ENCODE measurements at places on chromosomes 2 and 18.

- H3K4me3 ChIP-seq, result no peak overlapping the region
- no peak for DNase-seq
Measured at GRCh38 chr2:107091163-107091864, 205.3 kb upstream of the ST6GAL2 start.

DNA sequence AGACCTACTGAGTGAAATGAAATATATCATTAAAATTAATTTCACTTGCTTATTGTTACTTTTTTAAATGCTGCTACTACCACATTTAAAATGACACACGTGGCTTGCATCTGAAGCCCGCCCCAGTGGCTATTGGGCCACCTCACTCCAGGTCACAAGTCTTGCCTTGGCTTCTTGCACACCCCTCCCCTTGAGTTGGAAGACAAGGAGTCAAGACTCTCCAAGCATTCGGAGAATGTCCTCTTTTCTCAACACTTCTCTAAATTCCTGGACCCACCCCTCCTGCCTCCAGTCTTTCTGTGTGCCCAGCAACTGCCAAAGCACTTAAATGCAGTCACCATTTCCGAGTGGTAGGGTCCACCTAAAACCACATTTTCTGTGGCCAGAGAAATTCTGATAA is 73.4 kb downstream of the ZBTB7C start:
- no peaks in the 10 kb centered on the region for H3K27me3 ChIP-seq
- no peak overlapping the region for H3K27ac ChIP-seq
- no peak overlapping the region for H3K4me3 ChIP-seq
- no peaks in the 10 kb centered on the region for H3K4me1 ChIP-seq

- no peaks in the 10 kb centered on the region for H3K36me3 ChIP-seq
- no peak overlapping the region for H3K4me3 ChIP-seq
- DNase-seq, result no peak
Measured at GRCh38 chr2:187003611-187004010, 154.6 kb upstream of the ZSWIM2 start.

DNA sequence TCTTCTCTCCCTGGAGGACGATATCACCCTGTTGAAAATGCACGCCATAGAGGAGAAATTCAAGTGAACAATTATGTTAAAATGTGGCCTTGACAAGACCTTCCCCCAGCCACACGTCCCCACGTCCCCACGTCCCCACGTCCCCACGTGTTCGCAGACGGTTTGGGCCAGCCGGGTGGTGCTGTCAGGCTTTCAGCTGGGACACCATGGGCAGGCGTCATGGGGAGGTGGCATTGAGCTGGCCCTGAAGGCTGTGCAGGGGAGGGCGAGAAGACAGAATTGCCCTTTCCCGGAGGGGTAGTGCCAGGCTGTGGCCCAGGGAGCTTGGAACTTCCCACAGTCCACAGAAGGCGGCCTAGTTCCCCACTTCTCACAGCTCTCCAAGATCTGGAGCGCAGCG is 240.7 kb upstream of the RAB6C start:
- H3K4me1 ChIP-seq, result no peaks in the 10 kb centered on the region
- H3K36me3 ChIP-seq, result no peaks in the 10 kb centered on the region
- H3K27ac ChIP-seq, result no peak overlapping the region
- no peaks in the 10 kb centered on the region for H3K27me3 ChIP-seq
- DNase-seq, result no peak
- no peak overlapping the region for H3K4me3 ChIP-seq

GRCh38 chr2:191713837-191714236 is 35.9 kb downstream of the NABP1 start:
- DNase-seq, result no peak
- H3K27me3 ChIP-seq, result no peaks in the 10 kb centered on the region
- H3K4me3 ChIP-seq, result no peak overlapping the region
- no peaks in the 10 kb centered on the region for H3K4me1 ChIP-seq
- H3K27ac ChIP-seq, result no peak overlapping the region

DNA sequence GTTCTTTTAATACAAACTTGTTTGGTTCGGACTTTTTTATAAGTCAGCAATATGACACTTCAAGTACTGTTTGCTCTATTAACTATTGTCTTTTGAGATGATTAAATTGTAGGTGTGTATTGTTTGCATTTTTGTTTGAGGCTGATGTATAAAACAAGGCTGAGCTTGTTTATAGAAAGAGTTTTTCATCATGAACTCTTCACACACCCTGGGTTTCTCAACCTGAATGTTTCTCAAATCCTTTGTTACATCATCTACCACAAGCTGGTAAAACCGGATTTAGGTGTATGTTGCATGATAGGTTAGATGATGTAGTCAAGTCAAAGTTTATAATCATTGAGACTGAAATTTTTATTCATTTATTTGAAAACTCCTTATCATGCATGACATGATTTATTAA is 335.2 kb upstream of the LRATD1 start:
- DNase-seq, result no peak
- H3K27me3 ChIP-seq, result no peaks in the 10 kb centered on the region
- H3K4me3 ChIP-seq, result no peak overlapping the region
- no peaks in the 10 kb centered on the region for H3K36me3 ChIP-seq
- no peaks in the 10 kb centered on the region for H3K4me1 ChIP-seq

DNA sequence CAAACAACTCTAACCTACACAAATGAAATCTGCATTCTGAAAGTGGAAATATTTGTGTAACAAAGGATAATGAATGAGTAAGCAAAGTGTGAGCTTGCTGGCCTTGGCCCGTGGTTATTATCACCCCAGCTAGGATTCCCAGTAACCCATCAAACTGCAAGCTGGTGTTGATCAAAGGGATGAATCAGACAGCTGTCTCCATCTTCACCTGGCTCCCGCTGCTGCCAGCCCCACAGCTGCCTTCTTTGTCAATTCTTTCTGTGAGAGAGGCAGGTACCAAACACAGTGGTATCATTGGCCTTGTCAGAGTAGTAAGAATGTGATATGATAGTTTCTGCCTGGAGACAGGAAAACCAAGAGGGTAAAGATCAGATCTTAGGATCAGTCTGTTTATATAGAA is 25.2 kb upstream of the RGPD4 start:
- H3K36me3 ChIP-seq, result no peaks in the 10 kb centered on the region
- no peaks in the 10 kb centered on the region for H3K4me1 ChIP-seq

DNA sequence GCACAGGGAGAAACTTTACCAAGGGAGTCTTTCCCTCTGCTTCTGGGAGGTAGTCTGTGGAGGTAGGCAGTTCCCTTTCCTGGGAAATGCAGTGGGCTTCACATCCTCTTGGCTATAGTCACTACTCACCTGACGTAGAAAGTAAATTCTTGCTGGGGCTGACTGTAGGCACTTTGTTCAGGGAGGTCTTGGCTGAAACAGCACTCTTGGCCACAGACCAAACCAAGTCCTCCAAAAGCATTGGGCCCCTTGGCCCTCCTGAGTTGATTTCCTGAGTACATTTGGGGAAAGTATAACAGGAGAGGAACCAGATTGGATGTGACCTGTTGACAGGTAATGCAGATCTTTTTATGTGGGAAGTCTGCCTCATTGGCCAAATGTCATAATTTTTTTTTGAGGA is 108.9 kb downstream of the MGAT5 start:
- H3K27ac ChIP-seq, result no peak overlapping the region
- DNase-seq, result no peak
- no peaks in the 10 kb centered on the region for H3K4me1 ChIP-seq
- no peaks in the 10 kb centered on the region for H3K27me3 ChIP-seq
- no peak overlapping the region for H3K4me3 ChIP-seq

GRCh38 chr2:163735685-163736432 is at the start of gene FIGN:
FIGN (minus strand) TSS chr2:163736008; CDS start chr2:163734927, 1,081 bp downstream.
- H3K36me3 ChIP-seq, result no peaks in the 10 kb centered on the region
- peak within 1 kb of the TSS; percentile 89 for H3K4me3 ChIP-seq
- no peaks in the 10 kb centered on the region for H3K27me3 ChIP-seq
- no peak within 1 kb of the TSS for H3K27ac ChIP-seq

DNA sequence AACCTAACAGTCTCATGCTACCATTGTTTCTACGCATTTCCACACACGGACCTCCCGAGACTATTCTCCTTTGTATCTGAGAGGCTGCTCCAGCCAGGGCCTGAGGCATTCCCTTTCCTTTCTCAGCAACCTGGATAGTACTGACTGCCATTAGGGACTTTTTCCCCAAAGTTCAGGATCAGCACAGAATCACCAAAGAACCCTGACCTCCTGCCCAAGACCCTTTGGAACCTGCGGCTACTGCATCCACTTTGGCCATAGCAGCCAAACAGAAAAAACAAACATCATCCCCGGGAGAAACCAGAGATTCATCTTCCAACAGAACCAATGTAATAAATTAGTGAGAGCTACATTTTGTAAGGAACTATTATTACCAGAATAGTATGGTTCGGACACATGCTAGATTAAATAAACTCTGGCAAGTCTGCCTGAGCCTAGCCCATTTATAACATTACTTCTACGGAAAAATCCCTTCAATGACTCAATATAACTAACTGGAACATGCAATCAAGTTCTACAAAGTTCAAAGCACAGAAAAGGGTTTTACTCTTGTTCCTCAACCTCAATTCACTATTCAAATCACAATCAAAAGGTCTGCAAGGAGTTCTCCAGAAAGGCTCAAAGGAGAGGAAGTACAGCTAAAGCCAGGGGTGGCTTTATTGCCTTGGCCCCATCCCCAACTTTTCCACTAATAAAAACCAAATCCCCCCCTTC is 51.8 kb downstream of the LPIN2 start:
- DNase-seq, result no peak
- no peak overlapping the region for H3K27ac ChIP-seq
- no peaks in the 10 kb centered on the region for H3K27me3 ChIP-seq
- H3K4me1 ChIP-seq, result no peaks in the 10 kb centered on the region
- H3K4me3 ChIP-seq, result no peak overlapping the region

DNA sequence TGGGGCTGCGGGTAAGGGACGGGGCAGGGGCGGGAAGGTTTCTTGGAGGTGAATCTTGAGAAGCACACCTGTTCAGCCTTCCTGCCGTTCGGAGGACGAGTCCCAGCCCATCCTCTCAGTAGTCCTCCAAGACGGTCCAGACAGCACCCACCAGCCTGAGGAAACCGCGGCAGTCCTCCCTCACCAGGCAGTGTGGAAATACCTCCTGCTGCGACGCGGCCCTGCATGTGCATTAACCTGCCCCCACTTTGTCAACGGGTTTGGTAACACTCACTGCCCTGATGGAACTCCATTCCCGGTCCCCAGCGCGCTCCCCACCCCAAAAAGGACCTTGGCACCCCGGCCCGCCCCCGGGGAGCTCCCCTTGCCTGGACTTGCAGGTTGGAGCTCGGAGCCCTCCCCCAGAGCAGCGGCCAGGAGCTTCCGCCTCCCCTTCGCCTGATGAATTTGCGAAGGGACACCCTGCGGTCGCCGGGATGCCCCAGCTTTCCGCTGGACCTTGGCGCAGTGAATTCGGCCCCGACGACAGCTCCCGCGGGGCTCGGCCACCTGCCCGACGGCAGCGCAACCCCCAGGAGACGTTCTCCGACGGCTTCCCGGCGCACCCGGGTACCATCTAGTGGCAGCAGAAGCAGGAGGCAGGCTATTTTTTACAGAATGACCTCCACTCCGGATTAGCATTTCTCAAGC is 31.5 kb downstream of the ACVR1C start:
- H3K27ac ChIP-seq, result no peak overlapping the region
- H3K4me1 ChIP-seq, result 0 out of 2 replicates have a peak, but pooled peaks cover 2% of the 10 kb centered on the region
- H3K4me3 ChIP-seq, result no peak overlapping the region
- no peaks in the 10 kb centered on the region for H3K36me3 ChIP-seq
- DNase-seq, result peak; percentile 31
- H3K27me3 ChIP-seq, result no peaks in the 10 kb centered on the region

- H3K27me3 ChIP-seq, result no peaks in the 10 kb centered on the region
- DNase-seq, result no peak
- peaks cover 7% of the 10 kb centered on the region for H3K4me1 ChIP-seq
Measured at GRCh38 chr18:23232331-23232730, 97.0 kb downstream of the CABLES1 start.

- no peaks in the 10 kb centered on the region for H3K27me3 ChIP-seq
- no peak overlapping the region for H3K27ac ChIP-seq
- H3K4me1 ChIP-seq, result peaks cover 8% of the 10 kb centered on the region
- no peak overlapping the region for H3K4me3 ChIP-seq
- DNase-seq, result no peak
Measured at GRCh38 chr2:234682492-234683228, 185.8 kb upstream of the ARL4C start.

- DNase-seq, result no peak
- H3K4me1 ChIP-seq, result no peaks in the 10 kb centered on the region
- no peak overlapping the region for H3K4me3 ChIP-seq
- no peak overlapping the region for H3K27ac ChIP-seq
- no peaks in the 10 kb centered on the region for H3K36me3 ChIP-seq
Measured at GRCh38 chr18:54822872-54823845, 5.1 kb upstream of the RAB27B start.

DNA sequence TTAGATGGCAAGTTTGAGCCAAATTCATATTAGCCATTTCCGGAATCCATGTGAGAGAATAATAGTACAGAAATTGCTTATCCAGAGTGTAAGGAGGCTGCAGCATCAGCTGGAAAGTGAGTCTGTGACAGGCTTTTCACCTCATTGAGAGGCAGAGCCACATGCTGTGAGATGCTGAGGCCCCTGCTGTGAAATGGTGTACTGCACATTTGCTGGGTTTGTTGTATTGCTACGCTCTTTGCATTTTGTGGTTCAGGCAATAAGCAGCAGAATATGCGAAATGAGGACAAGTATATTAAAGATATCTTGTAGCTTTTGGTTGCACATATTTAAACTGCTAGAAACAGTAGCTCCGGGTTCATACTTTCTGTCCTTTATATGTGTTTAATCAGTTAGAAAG is 37.0 kb downstream of the NABP1 start:
- no peak overlapping the region for H3K27ac ChIP-seq
- no peaks in the 10 kb centered on the region for H3K4me1 ChIP-seq
- H3K4me3 ChIP-seq, result no peak overlapping the region
- no peaks in the 10 kb centered on the region for H3K27me3 ChIP-seq
- DNase-seq, result no peak
- H3K36me3 ChIP-seq, result no peaks in the 10 kb centered on the region

- H3K4me3 ChIP-seq, result no peak overlapping the region
- no peaks in the 10 kb centered on the region for H3K36me3 ChIP-seq
- peaks cover 3% of the 10 kb centered on the region for H3K4me1 ChIP-seq
- no peak for DNase-seq
- H3K27me3 ChIP-seq, result no peaks in the 10 kb centered on the region
- no peak overlapping the region for H3K27ac ChIP-seq
Measured at GRCh38 chr18:8493141-8493540, 116.1 kb upstream of the RAB12 start.

GRCh38 chr2:11805920-11806319 is 59.5 kb downstream of the LPIN1 start:
- H3K36me3 ChIP-seq, result peaks cover 8% of the 10 kb centered on the region
- H3K4me3 ChIP-seq, result no peak overlapping the region
- DNase-seq, result no peak
- no peaks in the 10 kb centered on the region for H3K4me1 ChIP-seq
- no peaks in the 10 kb centered on the region for H3K27me3 ChIP-seq

- DNase-seq, result no peak
- H3K4me3 ChIP-seq, result no peak overlapping the region
- H3K36me3 ChIP-seq, result no peaks in the 10 kb centered on the region
- peaks cover 6% of the 10 kb centered on the region for H3K4me1 ChIP-seq
- no peaks in the 10 kb centered on the region for H3K27me3 ChIP-seq
Measured at GRCh38 chr2:223947711-223948205, 2.6 kb upstream of the WDFY1 start.

DNA sequence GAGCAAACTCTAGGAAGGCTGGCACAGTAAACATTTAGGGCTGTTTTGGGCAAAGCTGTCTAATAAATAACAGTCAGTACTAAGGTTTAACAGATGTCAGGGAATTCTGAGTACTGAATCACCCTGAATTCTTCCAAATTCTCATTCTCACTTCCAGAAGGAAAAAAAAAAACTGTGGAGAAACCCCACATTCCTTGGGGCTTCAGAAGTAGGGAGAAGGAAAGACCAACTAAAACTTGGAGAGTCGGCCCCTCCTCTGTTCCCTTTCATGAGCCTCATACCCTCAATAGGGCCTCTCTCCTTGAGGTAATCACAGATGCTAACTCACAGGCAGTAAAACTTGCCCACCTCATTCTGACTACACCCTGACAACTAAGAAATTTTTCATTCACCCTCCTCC is 62.1 kb downstream of the CCDC148 start:
- H3K36me3 ChIP-seq, result no peaks in the 10 kb centered on the region
- H3K4me1 ChIP-seq, result no peaks in the 10 kb centered on the region
- no peaks in the 10 kb centered on the region for H3K27me3 ChIP-seq

Data from iPS DF 6.9 (cell line).